ENCODE measurements at places on chromosomes 2 and 18. TPM values are rescaled to one million over a fixed set of nuclear protein-coding genes. Genes with fewer than 3 reads are reported as not detected.

SNRNP27 gene
- 48.2 TPM for total RNA-seq

RAD51AP2 gene
- not detected for total RNA-seq

ELOA2 gene
- not detected for total RNA-seq

ERBB4 gene
- not detected for total RNA-seq

LCT gene
- 0.05 TPM for total RNA-seq

PLEKHH2 gene
- total RNA-seq = 0.75 TPM

TMEM198 gene
- 1.2 TPM for total RNA-seq

RTP5 gene
- not detected for total RNA-seq

TXNDC2 gene
- 0.21 TPM for total RNA-seq

COL4A4 gene
- 1.2 TPM for total RNA-seq

IL1F10 gene
- total RNA-seq = not detected

ABCG5 gene
- total RNA-seq = not detected

SMAD4 gene
- 41.8 TPM for total RNA-seq

Data from A549 treated with CpdA at 1 μM for 4 hours (cell line).